ENCODE measurements at places on chromosomes 1 and 21. TPM values are rescaled to one million over a fixed set of nuclear protein-coding genes. Genes with fewer than 3 reads are reported as not detected.

Gene OR2W3
- total RNA-seq = not detected

Gene CFAP107
- total RNA-seq = not detected

GRCh38 chr1:224499204-224499603 lies 64.6 kb upstream of the WDR26 start:
- DNase-seq = peak; percentile 38

- no peak for DNase-seq
Observed at GRCh38 chr1:154962156-154962749, 671 bp upstream of the PYGO2 start.

DNA sequence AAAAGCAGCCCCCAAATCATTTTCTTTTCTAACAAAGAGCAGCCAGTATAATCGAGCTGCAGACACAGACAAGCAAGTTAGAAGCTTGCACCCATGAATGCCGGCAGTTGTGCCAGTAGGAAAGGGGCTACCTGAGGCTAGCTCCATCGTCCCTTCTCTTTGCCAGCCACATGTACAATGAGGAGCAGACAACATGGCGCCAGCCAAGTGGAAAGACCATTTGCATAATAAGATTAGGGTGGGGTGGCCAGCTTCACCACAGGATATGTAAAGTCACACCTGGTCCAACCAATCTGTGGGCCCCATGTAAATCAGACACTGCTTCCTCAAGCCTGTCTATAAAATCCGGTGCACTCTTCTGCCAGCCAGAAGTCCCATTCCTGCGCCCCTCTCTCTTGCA lies 103.7 kb downstream of the CCDC185 start:
- DNase-seq = no peak

DNA sequence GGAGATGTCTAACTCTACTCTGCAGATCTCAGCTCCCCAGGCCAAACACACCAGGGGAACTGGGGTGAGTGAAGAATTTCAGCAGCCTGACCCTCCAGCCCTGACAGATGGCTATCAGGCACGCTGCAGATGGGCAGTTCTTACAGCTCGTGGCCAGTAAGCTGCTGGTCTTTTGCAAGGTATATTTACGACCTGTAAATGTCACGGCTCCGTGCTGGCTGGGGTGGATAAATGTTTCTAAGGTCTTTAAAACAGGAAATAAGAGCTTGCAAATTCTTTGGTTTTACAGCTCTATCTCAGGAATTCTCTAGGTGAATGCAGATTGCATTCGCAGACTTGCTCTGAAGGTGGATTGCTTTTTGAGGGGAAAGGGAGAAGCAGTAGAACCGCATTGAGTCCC lies 10.1 kb downstream of the DOP1B start:
- no peak for DNase-seq

DNA sequence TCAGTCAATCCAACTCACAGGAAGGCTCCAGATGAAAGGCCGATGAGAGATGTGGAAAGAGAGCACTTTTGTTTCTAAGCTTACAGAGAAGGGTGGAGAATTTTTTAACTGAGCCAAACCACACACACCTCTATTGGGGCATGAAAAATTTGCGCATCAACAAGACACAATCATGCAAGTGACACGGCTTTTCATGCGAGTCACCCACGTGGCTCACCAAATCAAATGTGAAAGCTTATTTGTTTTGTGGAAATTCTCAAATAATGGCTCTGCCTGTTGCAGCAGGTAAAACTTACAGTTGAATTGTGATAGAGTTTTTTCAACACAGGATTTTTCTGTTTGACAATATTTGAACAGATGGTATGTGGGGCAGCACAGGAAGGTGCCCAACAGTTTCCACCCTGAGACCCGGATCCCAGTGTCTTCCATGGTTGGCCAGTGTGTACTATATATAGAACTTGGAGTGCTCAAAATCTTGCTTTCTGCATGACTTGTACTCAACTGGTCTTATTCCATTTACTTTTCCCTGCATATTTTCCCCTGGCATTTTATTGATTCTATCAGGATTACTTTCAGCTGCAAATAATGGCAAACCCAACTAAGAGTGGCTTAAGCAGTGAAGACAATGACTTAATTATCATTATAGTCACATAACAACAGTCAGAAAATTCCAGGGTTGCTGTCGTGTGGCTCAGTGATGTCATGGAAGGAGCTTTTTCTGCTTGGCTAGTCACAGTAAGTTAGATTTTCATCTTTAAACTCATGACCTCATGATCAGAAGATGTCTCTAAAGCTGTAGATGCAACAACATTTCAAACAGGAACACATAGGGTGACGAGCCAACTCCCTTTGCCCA lies 90.6 kb upstream of the SIM2 start:
- DNase-seq = no peak

DNA sequence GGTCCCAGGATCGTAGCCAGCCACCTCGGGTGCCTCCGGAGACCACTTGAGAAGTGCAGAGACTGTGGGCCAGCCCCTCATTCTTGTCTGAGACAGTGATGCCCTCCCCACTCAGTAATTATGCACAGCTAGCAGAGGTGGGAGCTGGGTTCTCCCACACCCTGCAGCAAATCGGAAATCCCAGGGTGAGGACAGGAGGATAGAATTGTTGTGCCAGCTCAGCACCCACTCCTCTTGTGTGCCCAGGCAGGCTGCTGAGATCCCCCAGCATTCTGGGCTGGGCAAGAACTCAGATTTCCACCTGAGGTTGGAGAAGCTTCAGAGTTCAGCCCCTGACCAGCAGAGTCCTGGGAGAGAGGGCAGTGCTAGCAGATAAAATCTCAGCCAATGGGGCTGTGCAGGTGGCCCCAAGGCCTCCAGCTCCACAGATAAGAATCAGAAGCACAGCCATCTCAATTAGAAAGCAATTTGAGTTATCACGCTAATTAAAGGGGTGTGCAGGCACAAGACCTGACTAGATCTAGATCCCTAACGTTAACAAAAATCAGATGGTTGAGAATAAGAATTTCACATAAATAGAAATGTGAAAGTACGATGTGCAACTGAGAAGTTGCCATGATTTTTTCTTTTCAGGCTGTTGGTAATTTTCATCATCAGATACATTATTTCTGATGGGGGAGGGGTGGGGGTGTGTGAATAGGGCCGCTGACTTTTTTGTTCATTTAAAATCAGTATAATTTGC lies 45.5 kb upstream of the IRF2BP2 start:
- DNase-seq = peak; percentile 74

Gene FAM43B
- 0.10 TPM for total RNA-seq

DNA sequence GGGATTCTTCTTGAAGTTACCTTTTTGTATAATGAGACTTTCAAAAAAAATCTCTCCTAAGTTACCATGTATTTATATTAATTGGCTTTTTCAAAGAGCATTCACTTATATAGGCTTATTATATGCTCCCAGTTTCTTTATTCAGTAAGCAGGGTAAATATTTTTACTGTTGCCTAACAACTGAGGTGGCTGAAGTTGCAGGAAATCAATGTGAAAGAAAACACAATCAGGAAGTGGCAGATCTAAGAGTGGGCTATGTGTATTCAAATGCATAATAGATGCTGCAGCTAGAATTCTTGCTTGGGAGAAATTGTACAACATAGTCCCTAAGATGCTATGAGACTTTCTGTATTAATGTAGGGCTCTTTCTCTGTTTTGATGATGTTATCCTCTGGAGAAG lies 606.9 kb downstream of the NUF2 start:
- no peak for DNase-seq

Gene ERICH3
- 0.72 TPM for total RNA-seq

Gene G0S2
- 31.5 TPM for total RNA-seq

Gene FCRL6
- total RNA-seq = not detected

- DNase-seq = no peak
Observed at GRCh38 chr1:38657207-38657840, 202.2 kb downstream of the RRAGC start.

GRCh38 chr1:165678509-165678908 lies 19.9 kb downstream of the ALDH9A1 start:
- DNase-seq = no peak

- DNase-seq = no peak
Observed at GRCh38 chr1:194535369-194535768, 1349.0 kb upstream of the B3GALT2 start.

GRCh38 chr1:162835157-162835899 lies 25.6 kb downstream of the CCDC190 start:
- no peak for DNase-seq

DNA sequence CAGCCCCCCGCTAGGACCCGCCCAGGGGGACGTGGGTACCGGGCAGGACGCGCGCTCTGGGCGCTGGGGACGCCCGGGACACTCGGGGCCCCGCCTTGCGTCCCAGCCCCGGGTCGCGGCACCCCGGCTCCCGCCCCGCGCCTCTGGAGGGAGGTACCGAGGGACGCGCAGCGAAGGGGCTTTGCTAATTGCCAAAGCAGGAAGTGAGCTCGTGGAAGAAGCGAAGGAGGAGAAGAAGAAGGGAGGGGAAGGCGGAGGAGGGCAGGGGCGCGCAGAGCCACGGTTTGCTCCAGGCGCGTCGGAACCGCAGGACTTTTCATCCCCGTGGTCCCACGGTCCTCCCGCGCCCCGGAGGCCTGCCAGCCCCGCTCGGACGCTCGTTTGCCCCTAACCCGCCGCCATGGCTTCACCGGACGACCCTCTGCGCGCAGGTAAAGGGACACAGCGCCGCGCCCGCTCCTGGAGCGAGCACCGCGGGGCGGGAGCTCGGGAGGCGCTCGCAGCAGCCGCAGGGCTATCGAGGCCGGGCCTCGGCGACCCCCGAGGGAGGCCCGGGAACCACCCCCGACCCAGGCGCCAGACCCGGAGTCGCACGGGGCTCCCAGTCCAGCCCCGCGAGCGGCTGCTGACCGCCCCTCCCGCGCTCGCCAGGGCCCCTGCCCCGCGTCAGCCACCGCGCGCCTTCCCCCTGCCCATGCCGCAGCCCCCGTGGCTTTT lies 1.3 kb downstream of the EDARADD start:
- DNase-seq = peak; percentile 16

DNA sequence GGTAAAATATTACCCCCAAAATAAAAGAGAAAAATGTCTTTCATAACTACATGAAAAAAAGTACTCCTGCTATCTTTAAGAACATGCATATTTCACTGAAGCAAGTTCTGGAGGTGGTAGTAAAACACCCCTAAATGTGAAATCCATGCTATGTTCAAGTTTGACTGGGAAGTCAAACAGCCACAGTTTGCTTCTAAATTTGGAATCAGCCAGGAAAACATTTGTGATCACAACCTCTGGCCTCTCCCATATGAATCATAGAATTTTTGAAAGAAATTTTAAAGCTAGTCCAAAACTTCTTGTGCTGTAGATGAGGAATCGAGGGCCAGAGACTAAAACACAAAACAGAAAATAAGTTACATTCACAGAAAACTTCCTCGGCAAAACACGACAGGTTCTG lies 6.6 kb downstream of the SORT1 start:
- DNase-seq = no peak

Gene EVA1B
- total RNA-seq = 78.7 TPM

DNA sequence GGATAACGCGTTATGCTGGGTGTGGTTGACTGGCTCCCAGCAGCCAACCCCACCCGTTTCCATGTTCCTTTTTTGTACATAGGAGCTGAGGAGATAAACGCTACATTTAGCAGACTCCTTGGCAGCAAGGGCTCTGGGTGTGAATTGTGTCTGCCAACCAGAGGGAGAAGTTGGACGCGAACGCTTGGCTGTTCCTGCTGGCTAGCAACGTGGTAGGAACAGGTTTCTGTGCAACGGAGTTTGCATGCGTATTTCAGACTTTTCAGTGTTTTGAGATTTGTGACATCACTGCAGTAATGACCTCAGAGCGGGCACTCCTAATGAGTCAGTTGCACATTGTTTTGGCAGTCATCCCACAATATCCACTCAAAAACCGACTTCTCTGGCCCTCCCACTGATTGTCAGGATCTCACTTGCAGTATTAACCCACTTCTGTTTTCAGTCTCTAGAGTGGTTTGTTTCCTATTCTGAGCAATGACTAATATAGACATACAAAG lies 98.7 kb upstream of the RGS1 start:
- peak; percentile 54 for DNase-seq

Gene ESRRG
- under 0.01 TPM for total RNA-seq

GRCh38 chr1:47705517-47706130 lies 267.8 kb downstream of the FOXD2 start:
- no peak for DNase-seq

DNA sequence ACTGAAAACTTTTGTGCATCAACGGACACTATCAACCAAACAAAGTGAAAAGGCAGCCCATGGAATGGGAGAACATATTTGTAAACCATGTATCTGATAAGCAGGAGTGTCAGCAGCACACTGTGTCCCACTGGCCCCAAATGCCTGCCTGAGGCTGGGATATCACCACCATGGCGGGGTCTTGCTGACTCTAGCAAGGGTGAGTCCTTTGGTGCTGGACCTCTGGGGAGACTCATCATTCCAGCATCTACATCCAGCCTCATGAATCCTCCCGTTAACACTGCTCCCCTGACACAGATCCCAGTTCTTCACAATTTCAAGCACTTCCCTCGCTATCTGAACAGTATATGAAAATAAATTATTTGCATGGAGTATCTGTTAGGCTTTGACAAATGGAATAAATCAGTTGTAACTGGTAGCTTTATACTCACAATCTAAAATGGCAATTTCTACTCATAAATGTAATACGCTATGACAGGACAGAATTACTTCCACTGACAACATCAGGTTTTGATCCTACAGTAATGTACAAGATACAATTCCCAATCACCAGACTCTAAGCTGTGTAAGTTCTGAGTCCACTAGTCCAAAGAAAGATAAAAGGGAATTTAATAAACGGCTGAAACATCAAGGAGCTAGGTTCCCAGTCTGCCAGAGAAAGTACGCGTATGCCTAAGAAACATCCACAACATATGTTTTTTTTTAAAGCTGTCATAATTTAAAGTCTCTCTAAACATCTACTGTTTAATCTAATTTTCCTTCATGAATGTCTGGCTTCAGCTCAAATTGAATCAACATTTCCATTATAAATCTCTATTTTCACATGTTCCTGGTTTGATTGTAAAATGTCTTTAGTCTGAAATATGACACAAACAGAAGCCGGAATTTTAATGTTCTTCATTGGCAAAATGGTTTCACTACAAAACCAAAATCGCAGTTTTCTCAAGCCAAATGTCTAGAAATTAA lies 95.1 kb downstream of the SIPA1L2 start:
- no peak for DNase-seq

GRCh38 chr21:46178961-46179360 lies 5.3 kb downstream of the SPATC1L start:
- no peak for DNase-seq

DNA sequence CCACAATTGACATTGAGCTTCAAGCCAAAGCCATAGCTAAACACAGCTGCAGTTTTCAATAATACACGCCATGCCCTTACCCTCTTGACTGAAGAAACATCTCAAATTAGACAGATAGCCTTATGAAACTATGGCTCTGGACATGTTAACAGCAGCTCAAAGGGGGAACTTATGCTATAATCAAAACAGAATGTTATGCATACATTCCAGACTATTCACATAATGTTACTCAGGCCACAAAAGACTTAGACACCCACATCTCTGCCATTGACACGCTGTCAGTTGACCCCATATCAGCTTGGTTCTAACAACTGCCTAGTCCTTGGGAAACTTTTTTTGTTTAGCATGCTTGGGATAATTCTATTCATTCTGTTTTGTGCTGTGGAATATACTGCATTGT lies 2.3 kb upstream of the NENF start:
- no peak for DNase-seq

Gene YTHDF2
- 46.0 TPM for total RNA-seq

DNA sequence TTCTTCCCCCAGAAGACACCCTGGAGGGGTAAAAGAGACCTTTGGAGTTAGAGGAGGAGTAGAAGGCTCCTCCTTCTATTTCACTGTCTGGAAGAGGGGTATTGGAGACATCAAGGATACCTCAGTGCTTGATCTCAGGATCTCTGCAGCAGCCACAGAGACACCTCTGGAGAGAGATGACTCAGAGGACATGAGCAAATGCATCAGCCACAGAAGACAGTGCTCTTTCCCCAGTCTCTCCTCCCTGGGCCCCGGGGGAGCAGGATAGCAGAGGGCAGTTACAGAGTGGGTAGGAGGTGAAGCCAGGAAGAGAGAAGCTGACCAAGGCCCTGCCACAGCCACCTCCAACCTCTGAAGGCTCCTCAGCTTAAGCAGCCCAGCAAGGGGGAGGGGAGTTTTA lies 15.3 kb upstream of the TEDDM1 start:
- DNase-seq = no peak

All from RPMI7951 (cell line).